Suppressor macrophage treated with lipopolysaccharide for 4 hours (primary cell): ENCODE measurements at places on chromosomes 3 and 15.

DNA sequence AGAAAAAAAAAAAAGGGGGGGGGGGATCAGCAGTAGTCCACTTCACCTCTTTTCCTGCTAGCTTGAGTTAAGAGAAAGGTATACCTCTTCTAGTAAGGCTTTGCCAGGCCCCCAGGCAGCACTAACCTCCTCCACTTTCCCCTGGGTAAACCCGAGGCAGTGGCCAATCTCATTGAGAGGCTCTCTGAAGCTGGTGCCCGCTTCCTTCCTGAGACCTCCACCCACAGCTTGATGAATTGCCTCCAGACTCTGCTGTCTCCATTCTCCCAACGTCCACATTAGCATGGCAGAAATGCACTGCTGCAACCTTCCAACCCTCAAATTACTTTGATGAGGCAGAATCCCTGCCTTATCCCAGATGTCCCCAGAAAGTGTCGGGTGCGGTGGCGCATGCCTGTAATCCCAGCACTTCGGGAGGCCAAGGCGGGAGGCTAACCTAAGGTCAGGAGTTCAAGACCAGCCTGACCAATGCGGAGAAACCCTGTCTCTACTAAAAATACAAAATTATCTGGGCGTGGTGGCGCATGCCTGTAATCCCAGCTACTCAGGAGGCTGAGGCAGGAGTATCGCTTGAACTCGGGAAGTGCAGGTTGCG is 15.3 kb downstream of the RLBP1 start:
- no peak for DNase-seq

DNA sequence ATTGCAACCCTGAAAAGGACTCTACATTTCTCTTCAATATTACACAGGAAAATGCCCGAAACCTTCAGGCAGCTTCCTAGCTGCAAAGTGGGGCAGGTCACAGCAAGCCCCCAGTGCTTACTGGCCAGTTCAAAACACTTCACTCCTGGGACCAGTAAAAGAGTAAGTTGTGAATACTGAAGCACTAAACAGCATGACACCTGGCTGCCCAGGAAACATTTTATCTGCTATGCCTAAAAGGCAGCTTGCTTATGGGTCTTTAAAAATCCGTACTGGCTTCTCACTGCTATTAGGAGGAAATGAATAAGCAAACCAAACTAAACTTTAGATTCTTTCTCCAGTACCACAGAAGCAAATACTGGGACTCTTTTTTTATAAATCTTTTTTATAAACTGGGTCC is 457.9 kb upstream of the ALCAM start:
- no peak for DNase-seq

- no peak for DNase-seq
Observed at GRCh38 chr3:11384074-11384473, 111.9 kb downstream of the ATG7 start.

- DNase-seq = peak; percentile 32
Observed at GRCh38 chr3:159861369-159861987, 127.2 kb upstream of the IL12A start.

GRCh38 chr3:140950863-140951262 is 9.2 kb downstream of the SLC25A36 start:
- DNase-seq = peak; percentile 4

GRCh38 chr15:24823473-24823872 is 131.3 kb upstream of the SNRPN start:
- no peak for DNase-seq
